Brain pericyte (primary cell): ENCODE measurements at places on chromosomes 4 and X.
A peak's percentile ranks its signal among the peaks of the same experiment; 100 is the strongest.

- DNase-seq: no peak
These were observed 22.7 kb downstream of the SCML1 start for GRCh38 chrX:17759990-17760389.

DNA sequence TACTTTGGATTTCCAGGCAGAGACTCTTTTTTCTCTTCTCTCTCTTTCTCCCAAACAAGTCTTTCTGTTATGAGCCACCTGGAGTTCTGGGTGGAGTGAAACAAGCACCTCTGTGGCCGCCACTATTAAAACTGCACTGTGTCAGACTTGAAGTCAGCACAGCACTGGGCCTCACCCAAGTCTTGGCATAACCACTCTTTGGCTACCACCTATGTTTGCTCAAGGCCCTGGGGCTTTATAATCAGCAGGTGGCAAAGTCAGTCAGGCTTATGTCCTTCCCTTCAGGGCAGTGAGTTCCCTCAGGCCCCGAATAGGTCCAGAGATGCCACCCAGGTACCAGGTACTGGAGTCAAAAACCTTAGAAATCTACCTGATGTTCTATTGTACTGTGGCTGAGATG lies 52.4 kb downstream of the ITIH6 start:
- no peak for DNase-seq

DNA sequence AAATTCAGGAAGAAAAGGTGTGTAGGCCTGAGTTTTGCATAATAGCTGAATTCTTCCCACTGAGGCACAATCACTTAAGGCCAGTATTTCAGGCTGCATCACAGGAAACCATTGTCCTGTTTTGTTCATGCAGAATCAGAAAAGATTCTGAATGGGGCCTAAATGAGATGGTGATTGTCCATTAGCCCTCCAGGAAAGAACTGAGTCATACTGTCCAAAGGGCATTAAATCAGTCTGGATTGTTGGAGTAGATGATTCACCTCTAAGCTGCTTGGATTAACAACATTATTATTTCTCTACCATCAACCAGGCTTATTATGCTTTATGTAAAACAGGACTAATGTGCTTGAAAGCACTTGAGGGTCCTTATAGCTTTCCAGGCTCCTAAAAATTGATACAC lies 36.2 kb downstream of the CT47B1 start:
- no peak for DNase-seq

DNA sequence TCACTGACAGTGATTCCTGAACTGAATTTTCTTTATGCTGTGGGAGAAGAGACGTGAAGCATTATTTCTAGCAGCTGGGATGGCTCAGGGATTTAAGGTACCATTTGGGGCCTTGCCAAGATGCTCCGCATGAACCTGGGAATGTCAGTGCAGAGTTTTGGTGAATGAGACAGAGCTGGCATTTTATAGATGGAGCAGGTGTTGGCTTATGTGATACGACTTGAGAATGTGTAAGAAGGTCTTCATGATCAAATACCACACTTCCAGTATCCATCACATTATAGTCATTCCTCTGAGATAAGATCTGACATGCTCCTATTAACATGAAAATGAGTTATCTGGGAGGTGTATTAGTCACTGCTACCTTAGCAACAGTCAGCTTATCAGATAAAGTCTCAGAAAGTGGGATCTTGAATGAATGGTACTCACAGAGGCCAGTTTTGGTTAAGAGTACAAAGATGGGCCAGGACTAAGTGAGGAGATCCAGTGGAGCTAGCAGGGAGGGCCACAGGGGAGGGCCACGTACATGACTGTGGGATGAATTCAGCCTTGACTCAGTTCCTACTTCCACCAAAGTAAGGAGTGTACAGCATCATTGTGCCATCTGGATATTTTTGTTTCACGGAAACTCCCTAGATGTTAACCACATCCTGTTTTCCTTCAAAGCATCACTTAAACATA lies 116.7 kb downstream of the SPCS3 start:
- DNase-seq: peak; percentile 18
